Activated CD4-positive, CD25-positive, alpha-beta regulatory T cell treated with anti-CD3 and anti-CD28 coated beads, Interleukin-2, amount 50 U/mL, for 24 hours (primary cell): ENCODE measurements at places on chromosomes 5 and 9.

- ATAC-seq: no peak
Observed at GRCh38 chr9:122372856-122373845, 2.3 kb downstream of the PTGS1 start.

GRCh38 chr9:21268347-21268657 lies 28.5 kb upstream of the IFNA14 start:
- ATAC-seq: no peak

DNA sequence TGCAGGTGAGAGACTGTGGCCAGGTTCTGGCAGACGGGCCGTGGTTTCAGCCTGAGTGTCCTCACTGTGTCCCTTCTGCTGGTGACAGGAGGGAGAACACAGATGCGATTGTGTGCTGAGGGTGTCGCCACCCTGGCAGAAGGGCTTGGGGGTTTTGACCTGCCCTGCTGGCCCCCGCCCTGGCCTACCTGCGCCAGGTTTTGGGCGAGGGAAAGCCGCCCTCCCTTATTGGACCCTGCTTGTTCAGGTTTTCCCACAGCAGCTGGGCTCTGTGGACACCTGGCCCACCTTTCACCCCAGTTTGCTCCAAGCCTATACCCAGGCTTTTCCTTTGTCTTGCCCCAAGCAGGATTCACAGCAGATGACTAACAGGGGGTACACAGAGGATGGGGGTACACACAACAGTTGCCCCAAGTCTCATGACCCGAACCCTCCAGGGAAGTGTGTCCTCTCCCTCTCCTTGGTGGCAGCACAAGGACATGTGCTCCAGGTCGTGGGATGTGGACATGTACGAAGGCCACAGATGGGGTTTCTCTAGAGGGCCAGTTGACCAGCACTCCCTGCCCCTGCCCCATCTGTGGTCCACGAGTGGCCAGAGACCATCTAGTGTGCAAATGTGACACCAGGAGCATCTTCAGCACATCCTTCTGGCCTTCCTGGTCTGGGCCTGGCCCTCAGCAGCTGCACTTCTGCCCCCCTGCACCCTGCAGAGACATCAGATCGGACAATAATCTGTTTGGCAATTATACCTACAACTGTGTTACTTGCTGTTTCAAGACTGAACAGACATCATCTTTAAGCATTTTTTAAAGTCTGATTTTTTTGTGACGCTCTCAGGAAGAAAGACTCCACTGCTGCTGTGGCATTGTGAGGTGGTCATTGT lies 265.8 kb upstream of the IRX4 start:
- ATAC-seq: no peak

DNA sequence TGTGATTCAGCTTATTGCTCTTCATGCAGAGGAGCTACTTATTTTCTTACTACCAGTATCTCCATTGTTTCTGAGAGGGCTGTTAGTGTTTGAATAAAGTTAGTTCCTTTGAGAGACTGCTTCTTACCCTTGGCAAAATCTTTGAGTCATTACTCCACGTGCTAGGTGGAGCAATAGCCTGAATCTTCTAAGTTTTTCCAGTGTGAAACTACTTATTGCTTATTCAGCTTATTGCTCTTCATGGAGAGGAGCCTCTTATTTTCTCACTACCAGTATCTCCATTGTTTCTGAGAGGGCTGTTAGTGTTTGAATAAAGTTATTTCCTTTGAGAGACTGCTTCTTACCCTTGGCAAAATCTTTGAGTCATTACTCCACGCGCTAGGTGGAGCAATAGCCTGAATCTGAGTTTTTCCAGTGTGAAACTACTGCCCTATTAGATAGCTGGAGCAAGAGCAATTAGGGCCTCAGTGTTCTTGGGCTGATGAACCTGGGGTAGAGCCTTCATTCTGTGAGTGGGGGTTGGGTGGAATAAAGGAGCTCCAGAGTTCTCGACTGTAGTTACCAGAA lies 41.9 kb downstream of the GPBP1 start:
- peak; percentile 24 for ATAC-seq

DNA sequence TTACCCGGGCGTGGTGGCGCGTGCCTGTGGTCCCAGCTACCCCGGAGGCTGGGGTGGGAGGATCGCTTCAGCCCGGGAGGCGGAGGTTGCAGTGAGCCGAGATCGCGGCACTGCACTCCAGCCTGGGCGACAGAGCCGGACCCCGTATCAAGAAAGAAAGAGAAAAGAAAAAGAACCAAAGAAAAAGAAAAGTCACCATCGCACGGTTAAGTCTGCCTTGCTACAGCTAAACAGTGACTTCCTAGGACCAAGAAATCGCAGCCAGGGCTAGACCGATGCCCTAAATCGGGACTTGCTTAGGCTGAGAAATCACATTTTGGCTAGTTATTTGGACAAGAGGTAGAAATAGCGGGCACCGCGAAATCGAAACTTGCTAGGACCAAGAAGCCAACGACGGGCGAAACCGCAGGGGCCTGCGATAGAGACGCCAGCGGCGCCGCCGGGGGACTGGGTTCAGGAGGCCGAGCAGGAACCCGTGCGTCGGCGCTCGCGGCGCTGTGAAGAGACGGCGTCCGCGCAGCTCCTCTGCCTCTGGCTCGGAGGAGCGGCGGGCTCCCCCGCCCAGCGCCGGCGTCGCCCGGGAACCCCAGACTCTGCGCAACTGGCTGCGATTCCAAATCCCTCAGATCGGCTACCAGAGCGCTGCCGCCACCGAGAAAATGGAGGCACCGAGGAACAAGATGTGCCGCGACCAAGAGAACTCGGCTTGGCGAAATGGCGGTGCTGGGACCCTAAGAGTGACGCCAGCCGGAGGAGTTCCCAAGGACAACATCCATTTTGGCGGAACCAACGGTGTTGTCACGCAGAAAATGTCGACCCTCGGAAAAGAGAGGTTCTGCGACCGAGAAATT lies 26.1 kb upstream of the ANXA2R start:
- ATAC-seq: peak; percentile 44

- ATAC-seq: no peak
Observed at GRCh38 chr5:149658299-149658698, 71.8 kb upstream of the PPARGC1B start.

DNA sequence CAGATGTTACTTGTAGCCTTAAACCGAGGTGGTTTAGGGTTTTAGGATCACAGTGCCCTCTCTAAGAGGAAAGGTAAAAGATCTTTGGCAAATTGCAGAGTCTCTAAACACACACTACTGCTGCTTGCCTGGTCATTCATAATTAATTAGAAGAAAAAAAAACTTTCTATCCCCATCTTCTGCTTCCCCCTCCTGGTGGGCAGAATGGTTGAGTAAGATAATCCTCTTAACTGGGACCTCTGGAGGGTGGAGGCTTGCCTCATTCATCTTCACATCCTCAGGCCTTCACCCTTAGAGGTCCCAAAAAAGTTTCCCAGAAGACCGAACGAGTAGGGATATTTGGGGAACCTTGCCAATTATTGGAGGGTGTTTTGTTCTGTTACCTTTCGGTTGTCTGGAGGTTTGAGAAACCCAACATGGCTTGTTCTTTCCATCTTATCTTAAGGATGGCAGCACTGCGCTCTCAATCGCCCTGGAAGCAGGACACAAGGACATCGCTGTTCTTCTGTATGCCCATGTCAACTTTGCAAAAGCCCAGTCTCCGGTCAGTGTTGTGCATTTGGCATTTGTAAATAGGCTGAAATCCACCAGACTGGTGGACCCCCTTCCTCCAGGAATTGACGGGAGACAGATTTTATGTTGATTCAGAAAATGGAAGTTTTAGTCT lies 97.3 kb upstream of the DMRT1 start:
- no peak for ATAC-seq

- ATAC-seq: no peak
Observed at GRCh38 chr9:89676281-89676680, 71.5 kb downstream of the GADD45G start.

DNA sequence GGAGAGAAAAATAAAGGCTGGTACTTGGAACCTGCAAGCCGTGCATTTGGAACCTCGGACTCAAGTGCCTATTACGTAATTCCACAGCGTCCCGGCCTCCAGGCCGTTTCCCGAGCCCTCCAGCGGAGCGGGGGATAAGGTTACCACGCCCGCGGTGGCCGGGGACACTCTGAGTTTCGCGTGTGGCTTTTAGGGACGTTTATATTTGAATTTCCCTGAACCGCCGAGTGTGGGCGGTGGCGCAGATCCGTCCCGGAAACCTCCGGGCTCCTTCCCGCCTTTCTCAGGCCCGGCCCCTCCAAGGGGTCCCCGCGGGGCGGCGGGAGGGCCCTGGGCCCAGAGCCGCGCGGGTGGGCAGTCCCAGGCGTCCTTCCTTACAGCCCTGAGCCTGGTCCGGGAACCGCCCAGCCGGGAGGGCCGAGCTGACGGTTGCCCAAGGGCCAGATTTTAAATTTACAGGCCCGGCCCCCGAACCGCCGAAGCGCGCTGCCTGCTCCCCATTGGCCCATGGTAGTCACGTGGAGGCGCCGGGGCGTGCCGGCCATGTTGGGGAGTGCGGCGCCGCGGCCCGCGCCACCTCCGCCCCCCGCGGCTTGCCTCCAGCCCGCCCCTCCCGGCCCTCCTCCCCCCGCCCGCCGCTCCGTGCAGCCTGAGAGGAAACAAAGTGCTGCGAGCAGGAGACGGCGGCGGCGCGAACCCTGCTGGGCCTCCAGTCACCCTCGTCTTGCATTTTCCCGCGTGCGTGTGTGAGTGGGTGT lies at the start of gene LMNB1:
LMNB1 (plus strand) TSS at position 638 of the 758 bp plus-strand sequence. CDS start 373 bp downstream, outside the sequence.
- peak; percentile 75 for ATAC-seq

- ATAC-seq: no peak
Observed at GRCh38 chr5:16812911-16813310, 123.2 kb downstream of the MYO10 start.

- ATAC-seq: peak; percentile 64
Observed at GRCh38 chr5:32613050-32613672, 27.8 kb downstream of the SUB1 start.

- no peak for ATAC-seq
Observed at GRCh38 chr9:100436571-100436970, 9.6 kb downstream of the MSANTD3 start.

- no peak for ATAC-seq
Observed at GRCh38 chr9:134536101-134536900, 105.3 kb upstream of the COL5A1 start.
